ENCODE measurements at places on chromosomes 1 and 21.
A peak's percentile ranks its signal among the peaks of the same experiment; 100 is the strongest.

DNA sequence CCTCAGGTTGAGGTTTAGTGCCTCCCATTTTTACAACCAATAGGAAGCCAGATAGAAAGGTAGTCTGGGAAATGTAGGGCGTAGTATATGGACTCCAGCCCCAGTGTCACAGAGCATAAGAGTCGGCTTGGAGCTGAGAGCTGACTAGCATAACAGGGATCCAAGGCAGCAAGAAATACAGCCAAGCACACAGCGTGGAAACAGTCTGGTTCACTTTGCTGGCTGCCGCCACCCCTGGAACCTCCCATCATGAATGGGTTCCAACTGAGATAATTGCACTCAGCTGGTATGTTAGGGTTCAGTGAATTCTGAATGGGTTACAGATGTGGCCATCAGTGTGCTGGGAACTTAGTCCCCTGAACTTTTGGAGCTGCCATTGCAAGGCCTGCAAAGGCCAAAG, 76.7 kb upstream of the GPR88 start:
- no peak for DNase-seq

GRCh38 chr1:71509051-71509595, 428.3 kb upstream of the ZRANB2 start:
- no peak for DNase-seq

DNA sequence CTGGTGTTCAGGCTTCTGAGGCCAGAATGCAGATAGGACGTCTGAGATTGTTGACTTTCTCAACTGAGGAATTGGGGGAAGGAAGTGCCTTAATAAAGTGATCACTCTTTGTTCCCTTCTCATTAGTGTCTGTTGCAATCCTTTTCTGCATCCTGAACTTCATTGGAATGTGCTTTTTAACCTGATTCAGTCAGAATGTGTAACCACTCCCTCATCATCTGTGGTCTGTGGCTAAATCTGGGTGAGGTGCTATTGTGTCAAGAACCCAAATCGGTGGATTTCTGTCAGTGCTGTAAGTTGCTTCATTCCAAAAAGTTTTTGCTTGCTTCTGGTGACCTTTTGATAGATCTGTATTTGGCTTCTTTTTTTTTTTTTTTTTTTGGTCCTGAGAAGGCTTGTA, 38.2 kb downstream of the ARID1A start:
- DNase-seq: no peak

- peak; percentile 17 for DNase-seq
Measured at GRCh38 chr21:44618504-44618903, 6.6 kb downstream of the KRTAP10-8 start.

GRCh38 chr1:222250376-222250775, 297.5 kb downstream of the HHIPL2 start:
- DNase-seq: no peak

GRCh38 chr1:77590651-77591050, 91.8 kb downstream of the ZZZ3 start:
- DNase-seq: no peak

GRCh38 chr1:213661302-213661701, 326.5 kb upstream of the PROX1 start:
- DNase-seq: no peak

DNA sequence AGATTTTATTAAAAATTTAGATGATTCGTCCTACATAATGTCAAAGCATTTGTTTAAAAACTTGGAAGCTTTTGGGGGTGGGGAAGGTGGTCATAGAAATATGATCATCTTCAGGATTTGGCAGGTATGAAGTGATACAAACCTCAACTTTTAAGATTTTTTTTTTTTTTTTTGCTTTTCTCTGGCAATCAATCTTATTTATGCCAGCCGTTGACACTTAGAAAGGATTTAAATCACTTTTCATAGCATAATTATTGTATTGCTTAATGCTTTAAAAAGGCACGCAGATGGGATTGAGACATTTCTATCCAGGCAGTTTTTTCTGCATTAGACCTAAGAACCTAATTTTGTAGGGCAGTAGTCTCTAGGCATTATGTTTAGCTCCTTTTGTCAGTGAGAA, 19.7 kb downstream of the MRPS6 start:
- DNase-seq: no peak

DNA sequence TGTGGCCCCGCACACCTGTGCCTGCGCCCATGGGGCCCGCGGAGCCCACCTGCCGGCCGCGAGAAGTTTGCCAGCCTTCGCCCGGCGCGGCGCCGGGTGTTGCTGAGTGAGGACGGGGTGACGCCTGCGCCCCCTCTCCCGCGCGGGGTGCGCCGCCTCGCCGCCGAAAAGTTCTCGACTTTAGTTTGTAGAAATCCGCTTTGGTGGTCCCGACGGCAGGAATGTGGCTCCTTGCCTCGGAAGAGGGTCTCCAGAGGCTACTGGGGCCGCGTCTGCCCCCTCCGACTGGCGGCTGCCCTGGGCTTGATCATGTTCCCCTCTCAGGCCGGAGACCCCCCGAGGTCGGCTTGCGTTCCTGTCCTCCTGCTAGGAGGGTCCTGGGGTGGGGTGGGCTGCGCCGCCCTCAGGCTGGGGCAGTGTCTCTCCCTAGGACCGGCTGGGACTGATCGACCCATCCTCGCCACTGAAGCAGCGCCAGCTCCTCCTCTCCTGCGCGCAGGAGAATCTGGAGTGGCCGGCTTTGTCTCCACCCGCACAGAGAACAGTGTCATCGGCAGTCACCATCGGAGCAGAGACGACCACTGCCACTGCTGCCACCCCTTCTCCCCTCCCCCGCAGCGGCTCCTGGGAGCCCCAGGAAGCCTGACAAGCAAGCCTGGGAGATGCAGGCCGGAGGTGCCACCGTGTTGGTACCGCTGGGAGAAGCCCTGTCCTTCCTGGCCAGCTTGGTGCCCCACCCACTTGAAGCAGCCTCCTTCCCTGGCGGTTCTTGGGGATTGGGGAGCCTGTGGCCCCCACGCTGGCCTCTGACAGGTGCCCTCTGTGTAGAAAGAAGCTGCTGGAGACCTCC, 553 bp upstream of the SLC30A2 start:
- DNase-seq: no peak

DNA sequence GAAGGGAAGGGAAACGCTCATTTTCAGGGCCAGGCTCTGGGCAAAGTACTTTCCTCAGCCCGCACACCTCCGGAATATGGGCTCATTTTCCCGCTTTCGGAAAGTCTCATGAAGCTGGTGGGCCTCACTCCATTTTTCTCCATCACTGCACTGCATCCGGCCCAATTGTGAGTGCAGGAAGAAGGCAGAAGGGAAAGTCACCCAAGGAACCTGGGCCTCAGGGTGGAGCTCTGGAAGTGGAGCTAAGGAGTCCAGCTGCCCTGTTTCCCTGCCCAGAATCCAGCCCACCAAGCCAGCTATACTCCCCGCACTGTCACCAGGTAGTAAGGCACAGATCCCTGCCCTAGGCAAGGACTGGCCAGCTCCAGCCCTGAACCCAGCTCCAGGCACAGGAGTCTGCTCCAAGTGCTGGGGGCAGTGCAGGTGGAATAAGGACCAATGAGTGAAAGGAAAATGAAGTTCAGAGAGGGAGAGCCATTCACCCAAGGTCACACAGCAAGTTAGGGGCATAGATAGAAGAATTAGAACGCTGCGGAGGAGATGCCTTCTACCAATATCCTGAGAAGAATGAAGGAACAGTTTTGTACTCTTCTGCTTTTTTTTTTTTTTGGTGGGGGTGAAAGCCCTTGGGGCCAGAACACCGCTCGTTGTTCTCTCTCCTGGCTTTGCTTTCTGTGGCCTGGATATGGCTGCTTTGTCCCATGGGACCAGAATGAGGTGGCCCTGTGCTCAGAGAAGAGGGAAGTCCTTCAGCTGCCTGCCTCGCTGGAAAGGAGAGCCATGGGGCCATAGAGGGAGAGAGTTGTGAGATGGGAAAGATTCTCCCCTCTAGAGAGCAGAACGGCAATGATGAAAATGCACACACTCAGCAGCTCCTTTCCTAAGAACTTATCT, 10.0 kb downstream of the LRP8 start:
- no peak for DNase-seq

DNA sequence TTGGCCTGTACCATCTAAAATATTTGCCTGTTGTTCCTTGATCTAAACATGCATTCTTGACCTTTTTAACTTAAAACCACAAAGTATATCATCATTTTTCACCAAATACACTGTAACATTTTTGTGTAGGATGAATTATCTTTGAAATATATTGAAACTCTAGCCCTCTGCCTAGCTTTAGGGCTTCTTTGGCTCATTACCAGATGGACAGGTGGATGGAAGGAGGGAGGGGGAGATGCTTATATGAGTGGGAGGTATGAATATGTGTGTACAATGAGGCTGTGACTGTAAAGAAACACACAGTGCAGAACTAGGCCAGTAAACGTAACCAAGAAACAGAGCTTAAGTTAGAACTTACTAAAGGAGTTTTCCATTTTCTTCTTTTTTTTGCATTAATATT, 118.5 kb downstream of the ESRRG start:
- DNase-seq: no peak

DNA sequence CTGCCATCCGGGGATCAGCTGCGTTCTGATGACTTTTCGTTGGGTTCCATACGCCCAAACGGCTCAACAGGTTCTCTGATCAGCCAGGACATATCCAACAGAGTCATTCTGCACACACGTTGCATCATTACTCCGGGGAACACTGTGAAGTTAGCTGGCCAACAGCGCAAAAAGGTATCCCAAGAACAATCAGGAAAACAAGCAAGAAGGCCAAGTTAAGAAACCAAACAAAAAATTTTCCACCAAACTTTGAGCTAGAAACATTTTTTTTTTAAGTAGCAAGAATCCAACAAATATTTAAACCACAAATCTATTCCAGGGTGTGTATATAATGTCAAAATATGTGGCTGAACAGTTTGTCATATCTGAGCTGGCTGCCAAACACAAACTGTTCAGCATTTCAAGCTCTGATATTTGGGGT, 29.2 kb downstream of the NID1 start:
- no peak for DNase-seq

DNA sequence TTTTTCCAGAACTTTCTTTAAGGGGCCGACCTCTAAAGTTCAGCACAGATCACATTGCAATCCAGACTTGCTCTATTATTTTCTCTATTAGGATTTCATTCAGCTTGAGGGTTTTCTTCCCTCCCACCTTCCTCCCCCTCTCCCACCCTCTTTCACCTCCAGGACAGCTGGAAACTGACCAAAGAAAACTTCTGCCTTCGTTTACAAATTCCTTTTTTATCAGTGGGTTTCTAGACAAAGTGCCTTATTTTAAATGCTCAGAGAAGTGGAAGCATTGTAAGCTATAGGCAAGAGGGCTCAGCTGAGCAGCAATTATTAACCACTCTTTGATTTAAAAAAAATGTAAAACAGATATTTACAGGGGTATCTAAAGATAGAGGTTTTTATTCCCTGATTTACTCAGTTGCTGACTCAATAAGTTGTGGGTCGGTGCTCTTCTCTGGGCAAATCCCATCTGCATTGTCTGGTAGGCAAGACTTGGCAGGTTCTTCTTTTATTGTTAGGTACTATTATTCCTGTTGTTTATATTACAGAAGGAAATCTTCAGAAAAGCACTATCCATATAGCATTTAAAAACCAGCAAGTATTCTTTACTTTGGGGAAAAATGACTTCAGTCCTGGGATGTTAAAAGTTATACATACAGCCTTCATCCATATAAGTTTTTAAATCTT, 277.0 kb upstream of the C1orf105 start:
- no peak for DNase-seq

- no peak for DNase-seq
Measured at GRCh38 chr1:181324797-181325616, 158.3 kb upstream of the CACNA1E start.

DNA sequence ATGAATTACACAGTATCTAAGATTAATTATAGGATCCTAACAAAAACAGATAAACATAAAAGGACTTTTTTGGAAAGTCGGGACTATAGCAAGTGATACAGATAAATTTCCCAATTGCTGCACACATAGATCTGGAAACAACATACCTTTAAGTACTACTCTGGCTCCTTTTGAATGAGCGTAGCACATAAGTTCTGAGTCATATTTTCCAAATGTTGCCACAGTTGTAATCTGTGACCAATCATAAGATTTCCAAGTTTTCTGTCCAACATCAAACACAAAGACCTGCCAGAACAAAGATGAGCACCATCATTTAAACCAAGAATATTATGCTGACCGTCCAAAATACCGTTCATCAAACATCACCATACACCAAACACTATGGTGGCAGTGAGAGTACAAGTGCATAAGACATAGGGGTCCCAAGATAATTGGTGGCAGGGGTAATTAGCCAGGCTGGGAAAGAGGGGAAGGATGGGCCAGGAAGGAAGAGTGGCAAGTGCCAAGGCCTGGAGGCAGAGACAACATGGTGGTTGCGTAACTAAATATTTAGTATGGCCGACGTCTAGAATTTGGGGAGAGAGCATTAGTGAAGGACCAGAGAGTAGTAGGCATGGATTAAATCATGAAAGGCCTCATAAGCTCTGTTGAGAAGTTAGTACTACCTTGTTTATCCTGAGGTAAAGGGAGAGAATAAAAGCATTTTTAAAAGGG, 3.6 kb downstream of the CTBS start:
- DNase-seq: no peak

DNA sequence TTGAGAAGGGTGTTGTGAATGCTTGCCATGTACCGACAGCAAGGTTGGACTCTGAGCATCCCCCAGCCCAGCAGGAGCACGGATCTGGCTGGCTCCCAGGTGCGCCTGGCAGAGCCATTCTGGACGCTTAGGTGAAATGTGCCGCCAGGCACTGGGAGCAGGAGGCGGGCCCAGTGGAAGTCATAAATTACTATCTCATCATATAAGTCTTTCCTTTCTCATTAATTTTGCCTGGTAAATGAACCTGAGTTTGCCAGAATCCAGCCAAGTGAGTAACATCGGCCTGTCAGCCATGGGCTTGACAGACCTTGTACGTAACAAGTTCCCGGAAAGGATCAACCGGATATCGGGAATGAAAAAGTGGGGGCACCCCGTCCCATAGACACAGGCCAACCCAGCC, 179.5 kb upstream of the ARHGEF16 start:
- DNase-seq: no peak

- no peak for DNase-seq
Measured at GRCh38 chr1:6651909-6652308, 27.2 kb downstream of the THAP3 start.

DNA sequence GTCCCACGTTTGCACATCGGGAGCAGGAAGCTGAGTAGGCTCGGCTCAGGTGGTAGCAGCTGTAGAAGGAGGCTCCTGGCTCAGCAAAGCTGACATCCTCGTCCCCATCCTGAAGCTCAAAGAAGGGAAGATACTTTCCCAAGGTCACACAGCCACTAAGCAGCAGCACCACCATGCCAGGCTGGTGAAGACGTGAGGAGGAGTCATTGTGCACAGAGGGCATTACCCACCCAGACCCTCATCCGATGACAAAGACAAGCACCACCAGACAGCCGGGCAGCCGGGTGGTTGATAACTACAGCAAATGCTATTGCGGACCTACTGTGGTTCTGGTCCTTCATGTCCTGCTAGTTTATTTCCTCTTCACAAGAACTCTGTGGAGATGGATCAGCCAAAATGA, 186.9 kb downstream of the MATN1 start:
- DNase-seq: no peak
